Suppressor macrophage treated with lipopolysaccharide for 1 hour (primary cell): ENCODE measurements at places on chromosomes 7 and 10.

DNA sequence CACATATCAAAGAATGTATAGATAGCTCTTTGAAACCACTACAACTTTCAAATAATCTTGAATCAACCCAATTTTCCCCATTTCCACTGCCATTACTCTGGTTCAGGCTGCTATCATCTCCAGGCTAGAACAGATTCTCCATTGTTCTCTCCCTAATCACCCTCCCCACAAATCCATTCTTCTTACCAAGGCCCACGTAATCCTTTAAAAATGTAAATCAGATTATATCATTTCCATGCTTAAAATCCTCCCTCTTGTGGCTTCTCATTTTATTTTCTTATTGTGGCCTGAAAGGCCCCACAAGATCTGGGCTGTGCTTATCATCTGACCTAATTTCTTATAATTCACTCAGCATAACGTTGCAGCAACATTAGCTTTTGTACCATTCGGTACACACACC is 3.0 kb upstream of the PON1 start:
- DNase-seq, result no peak

- DNase-seq, result peak; percentile 82
These were observed 951.6 kb downstream of the ANKRD7 start for GRCh38 chr7:119175911-119176627.

DNA sequence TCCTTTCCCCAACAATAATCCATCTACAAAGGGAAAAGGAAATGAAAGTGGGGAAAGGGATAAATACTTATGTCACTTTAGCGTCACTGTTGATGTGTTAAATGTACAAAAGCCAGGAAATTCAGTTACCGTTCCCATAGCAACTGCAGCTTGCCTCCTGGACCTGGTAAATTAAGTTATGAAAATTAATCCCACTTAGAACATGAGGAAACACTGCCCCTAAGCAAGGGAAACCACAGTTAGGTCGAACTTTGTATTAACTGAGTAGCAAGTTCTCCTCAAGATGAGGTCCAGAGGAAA is 338.2 kb upstream of the AOAH start:
- no peak for DNase-seq

- DNase-seq, result peak; percentile 62
These were observed 12.2 kb downstream of the TRPV6 start for GRCh38 chr7:142873281-142873784.

DNA sequence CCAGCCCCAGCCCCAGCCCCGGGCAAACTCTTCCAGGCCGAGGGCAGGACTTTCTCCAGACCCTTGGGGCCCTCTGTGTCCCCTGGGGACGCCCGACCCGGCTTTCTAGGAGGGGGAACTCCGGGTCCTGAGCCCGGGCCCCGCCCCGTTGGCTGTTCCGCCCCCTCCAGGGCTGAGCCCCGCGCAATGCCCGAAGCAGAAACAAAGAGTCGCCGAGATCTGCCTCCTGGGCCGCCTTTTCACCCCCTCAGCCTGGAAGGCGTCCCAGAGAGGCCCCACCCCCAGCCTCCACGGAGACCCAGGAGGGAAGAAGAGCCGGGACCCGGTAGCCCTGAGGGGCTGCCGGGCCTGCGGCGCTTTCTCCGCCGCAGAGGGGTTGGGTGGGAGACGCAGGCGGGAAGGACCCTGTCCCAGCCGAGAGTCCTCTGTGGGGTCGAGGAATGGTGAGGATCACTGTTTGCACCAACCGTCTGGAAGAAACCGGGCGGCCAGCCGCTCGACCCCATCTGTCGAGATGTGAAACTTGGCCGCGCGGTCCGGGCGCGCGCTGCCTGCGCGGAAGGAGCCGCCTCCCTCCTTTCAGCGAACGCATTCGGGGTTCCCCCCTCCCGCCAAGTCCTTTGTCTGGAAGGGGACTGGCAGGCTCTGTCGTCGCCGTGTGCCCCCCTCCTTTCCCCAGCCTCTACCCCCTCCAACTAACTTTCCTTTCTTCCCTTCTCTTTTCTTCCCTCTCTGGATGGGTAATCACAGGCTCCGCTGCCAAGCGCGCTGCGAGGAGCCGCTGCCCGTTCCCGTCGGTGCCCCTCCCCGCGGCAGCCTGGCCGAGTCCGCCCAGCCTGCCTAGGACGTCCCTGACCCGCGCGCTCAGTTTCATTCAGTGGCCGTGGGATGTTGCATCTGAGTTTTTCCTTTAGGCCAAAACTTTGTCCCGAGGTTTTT is 10.2 kb downstream of the EN2 start:
- DNase-seq, result no peak

GRCh38 chr10:132540456-132540855 is 2.9 kb downstream of the INPP5A start:
- no peak for DNase-seq

GRCh38 chr7:42745357-42746059 is 166.4 kb downstream of the C7orf25 start:
- DNase-seq, result peak; percentile 11

GRCh38 chr7:115037128-115037802 is 115.4 kb downstream of the MDFIC start:
- no peak for DNase-seq

- peak; percentile 86 for DNase-seq
These were observed 240.1 kb downstream of the ELMO1 start for GRCh38 chr7:37208528-37208927.

- DNase-seq, result peak; percentile 51
These were observed 34.0 kb downstream of the C7orf25 start for GRCh38 chr7:42877862-42878261.

GRCh38 chr7:147869456-147869855 is 721.1 kb upstream of the C7orf33 start:
- DNase-seq, result peak; percentile 34

GRCh38 chr7:10780400-10780747 is 193.3 kb upstream of the PHF14 start:
- DNase-seq, result no peak

DNA sequence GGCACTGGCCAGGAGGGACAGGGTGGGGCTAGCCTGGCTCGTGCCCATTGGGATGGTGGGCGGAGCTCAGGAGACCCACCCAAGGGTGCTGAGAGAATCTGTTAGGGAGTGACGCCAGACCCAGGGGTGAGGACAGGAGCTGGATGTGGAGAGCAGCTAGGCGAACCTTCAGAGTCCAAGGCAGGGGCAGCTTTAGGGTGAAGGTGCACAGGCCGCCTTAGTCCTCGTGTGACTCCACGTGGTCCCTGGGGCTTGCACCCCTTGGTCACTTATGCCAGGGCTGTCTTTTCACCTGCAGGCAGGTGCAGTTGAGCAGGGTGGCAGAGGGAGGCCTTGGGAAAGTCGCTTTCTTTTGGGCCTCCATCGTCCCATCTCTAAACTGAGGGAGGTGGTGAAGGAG is 4.3 kb downstream of the RAMP3 start:
- no peak for DNase-seq

GRCh38 chr10:2772135-2772534 is 295.2 kb upstream of the PFKP start:
- no peak for DNase-seq

- DNase-seq, result no peak
These were observed 59.2 kb downstream of the WIPF3 start for GRCh38 chr7:29865526-29865925.

- no peak for DNase-seq
These were observed 35.4 kb upstream of the PPP2R2D start for GRCh38 chr10:131865223-131865917.

DNA sequence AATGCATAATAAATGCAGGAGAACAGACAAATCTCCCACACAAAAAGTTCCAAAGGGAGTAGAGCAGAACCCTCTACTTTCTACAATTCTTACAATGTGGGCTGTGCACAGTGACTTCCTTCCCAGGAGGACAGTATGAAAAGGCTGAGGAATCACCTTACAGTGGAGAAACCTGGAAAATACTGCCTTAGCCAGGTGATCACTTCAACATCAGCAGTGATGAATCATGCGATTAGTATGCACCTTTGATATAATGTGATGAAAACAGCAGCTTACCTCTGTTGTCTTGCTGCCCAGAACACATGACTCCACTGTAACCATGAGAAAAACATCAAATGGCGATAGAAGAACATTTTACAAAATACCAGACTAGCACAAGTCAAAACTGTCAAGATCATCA is 329.7 kb upstream of the POM121L12 start:
- no peak for DNase-seq

- DNase-seq, result peak; percentile 49
These were observed 2.2 kb upstream of the GRIFIN start for GRCh38 chr7:2478399-2478785.

DNA sequence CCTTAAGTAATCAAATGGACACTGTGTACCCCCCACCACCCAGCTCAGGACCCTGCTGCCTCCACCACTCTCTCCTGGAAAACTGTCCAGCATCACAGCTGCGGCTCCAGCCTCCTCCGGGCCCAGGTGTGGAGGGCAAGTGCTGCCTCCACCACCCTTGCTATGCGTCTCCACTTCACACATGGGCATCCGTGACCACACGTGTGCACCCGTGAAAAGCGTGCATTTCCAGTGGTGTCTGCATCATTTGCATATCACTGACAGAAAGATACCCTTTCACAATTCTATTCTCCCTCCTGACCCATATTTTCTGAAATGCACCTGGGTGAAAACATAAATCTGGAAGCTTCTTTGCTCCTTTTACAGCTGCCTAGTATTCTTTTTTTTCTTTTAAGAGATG is 89.7 kb upstream of the PDGFA start:
- no peak for DNase-seq

DNA sequence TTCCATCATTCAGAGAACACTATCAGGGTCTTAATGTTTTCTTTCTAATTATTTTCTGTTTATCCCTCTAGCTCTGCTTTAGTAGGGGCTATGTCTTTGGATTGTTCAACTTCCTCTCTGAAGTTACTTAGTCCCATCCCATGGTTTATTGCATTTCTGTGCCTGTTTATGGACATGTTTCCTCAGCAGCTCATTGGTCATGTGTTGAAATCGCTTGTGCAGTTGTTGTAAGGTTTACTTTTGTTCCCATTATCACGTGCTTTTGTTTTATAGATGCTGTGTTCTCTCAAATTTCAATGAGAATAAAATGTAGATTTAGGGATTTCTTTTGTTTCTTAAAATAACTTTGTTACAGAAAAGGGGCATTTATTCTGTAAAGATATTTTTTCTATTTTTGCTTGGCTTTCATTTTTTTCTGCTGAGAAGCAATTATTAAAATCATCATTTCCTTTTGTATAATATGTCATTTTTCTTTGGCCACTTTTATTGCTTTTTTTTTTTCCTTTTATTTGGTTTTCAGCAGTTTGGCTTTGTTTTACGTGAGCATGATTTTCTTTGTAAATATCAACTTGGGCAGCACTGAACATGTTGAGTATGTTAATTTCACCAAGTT is 110.9 kb downstream of the CCDC7 start:
- DNase-seq, result no peak

- no peak for DNase-seq
These were observed 994.4 kb upstream of the LRRTM3 start for GRCh38 chr10:65931291-65932070.

DNA sequence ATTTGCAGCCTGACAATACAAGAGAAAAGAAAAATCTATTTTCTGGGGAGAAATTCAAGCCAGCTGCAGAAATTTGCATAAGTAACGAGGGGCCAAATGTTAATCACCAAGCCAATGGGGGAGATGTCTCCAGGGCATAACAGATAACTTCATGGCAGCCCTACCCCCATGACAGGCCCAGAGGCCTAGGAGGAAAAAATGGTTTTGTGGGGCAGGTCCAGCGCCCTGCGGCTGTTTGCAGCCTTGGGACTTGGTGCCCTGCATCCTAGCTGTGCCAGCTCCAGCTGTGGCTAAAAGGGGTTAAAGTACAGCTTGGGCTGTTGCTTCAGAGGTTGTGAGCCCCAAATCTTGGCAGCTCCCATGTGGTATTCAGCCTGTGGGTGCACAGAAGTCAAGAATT is 54.3 kb downstream of the VIM start:
- no peak for DNase-seq

GRCh38 chr10:20890009-20890408 is 7.1 kb downstream of the NEBL start:
- no peak for DNase-seq
